ENCODE measurements at places on chromosomes 3 and 15.

DNA sequence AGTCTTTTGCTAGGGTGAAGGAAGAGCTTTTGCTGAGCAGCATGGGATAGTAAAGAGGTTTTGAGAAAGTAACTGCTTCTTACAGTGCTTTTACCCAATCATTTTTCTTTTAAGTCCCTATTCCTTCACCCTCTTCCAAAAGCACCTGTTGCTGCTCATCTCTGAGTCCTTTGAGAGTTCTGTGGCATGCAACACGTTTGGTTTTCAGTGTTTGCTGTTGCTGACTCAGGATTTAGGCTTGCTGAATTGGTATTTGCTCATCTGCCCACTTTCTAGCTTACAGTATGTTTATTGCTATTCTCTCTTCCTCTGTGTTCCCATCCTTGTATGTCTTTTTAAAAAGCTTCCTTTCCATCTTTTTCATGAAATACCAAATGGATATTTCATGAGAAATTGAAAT is 55.9 kb upstream of the THRB start:
- DNase-seq, result no peak

GRCh38 chr3:183253528-183254486 is 754 bp downstream of the B3GNT5 start:
- DNase-seq, result no peak

- no peak for DNase-seq
These were observed 253.4 kb upstream of the LRRC3B start for GRCh38 chr3:26369133-26369532.

DNA sequence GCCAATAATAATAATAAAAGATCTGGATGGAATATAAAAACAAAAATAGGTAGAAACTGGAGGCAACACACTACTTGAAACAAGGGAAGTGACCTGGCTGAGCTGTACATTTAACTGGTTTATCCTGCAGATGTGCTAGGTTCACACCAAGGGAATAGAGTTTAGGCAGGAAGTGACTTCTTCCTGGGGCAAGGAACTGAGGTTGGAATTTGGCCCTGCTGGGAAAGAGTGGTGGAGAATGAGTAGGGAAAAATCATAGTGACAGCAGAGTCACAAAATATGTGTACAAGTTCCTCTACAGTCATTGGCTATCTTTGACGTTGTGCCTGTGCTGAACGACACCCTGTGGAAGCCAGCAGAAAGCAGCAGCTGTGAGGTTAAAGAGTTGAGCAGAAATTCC is 44.1 kb downstream of the ARHGAP11B start:
- no peak for DNase-seq

DNA sequence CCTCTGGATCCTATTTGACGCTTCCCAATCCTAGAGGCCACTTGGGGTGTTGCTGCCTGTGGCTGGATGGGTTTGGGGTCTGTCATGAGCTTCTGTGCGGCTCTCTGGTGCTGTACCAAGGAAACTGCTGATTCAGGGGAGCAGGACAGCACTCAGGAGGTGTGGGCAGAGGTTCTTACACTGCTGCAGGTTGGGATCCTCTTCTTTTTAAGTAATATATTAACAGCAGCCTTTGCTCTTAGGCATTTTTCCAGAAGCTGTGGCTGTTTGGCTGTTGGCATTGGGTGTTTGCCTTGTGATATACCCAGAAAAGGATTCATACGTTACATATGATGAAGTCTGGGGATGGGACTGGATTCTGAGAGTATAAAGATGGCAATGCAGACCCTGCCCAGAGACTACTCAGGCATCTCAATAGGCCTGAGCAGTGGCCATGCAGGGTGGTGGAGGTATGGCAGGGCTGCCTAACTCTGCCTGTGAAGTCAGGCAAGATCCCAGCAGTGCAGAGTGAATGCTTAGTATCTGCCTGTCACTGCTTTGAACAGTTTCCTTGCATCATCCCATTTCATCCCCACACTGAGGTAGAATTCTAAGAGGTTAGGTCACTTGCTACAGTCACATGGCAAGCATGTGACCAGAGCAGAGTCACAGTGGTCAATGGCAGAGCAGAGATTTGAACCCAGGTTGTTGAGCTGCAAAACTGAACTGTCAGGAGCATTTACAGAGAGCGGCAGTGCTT is 3.9 kb downstream of the ABHD6 start:
- no peak for DNase-seq

GRCh38 chr3:43998370-43998835 is 243.3 kb upstream of the TOPAZ1 start:
- no peak for DNase-seq

- DNase-seq, result no peak
These were observed 238.7 kb downstream of the CHST2 start for GRCh38 chr3:143358155-143358792.

DNA sequence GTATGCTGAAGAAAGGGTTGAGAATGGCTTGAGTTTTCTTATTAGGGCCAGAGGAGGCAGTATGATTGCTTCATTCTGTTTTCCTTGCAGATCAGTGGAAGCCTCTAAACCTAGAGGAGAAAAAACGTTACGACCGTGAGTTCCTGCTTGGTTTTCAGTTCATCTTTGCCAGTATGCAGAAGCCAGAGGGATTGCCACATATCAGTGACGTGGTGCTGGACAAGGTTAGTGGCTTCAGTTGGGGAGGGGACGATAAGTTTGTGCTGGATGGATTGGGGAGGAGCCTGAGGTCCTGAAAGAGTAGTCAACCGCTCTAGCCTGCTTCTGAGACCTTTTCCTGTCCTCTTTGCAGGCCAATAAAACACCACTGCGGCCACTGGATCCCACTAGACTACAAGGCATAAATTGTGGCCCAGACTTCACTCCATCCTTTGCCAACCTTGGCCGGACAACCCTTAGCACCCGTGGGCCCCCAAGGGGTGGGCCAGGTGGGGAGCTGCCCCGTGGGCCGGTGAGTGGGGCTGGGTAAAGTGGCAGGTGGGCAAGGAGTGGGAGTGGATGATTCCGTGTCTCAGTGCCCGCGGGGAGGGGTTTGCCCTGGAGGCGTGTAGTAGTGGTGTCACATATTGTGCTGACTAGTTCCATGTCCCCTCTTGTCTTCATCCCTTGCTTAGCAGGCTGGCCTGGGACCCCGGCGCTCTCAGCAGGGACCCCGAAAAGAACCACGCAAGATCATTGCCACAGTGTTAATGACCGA is 8.5 kb downstream of the EIF4G1 start:
- DNase-seq, result no peak

DNA sequence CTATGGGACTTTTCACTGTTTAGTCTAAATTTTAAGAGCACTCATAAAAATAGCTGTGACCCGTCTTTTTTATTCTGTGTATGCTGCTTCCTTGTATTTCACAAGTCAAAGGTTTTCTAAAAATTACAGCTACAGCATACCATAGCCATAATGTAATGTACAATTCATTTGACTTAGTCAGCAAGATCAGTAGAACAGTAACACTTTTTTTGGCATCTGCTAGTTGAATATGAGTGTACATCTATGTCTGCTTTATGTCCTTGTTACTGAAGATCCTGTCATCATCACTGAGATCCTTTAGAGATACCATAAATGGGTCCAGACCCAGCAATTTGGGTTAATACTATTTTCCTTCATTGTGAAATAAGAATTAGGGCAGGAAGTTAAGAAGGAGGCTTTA is 42.2 kb downstream of the CMSS1 start:
- DNase-seq, result peak; percentile 72

DNA sequence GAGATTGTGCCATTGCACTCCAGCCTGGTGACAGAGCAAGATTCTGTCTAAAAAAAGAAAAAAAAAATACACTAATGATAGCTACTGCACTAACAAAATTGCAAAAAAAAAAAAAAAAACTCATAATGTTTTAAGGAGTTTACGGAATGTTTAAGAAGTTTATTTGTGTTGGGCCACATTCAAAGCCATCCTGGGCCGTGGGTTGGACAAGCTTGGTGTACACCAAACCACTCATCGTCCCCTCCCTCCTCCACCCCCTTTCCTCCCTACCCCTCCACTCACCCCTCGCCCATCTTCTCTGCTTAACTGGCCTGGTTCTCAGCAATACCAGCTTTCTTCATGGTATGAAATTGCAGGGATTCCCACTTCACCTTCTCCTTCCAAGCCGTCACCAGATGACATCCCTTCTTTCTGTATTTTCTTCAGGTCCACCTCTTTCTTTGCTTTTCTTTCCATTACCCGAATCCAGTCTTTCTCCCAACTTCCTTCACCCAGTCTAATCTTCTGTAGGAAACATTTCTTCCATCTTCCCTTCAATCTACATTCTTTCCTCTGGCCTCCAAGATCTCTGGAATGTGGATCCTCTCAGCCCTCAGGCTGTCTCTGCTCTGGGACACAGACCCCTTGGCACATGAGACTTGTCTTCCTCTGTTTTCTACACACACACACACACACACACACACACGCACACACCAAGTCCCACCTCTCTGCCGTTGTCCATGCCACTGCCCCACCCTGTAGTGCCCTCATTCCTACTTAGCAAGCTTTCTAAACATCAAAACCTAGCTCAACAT is 3.5 kb upstream of the MESP1 start:
- no peak for DNase-seq

DNA sequence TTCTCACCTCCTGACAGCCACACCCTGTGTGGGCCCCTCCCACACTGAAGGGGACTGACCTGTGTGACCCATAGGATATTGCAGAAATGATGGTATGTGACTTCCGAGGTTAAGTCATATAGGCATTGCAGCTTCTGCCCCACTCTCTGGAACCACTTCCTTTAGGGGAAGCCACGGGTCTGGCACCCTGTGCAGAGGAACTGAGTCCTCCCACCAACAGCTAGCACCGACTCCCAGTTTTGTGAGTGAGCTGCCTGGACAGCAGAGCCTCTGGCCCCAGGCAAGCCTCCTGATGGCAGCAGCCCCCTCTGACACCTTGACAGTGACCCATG is 24.6 kb upstream of the SLC6A6 start:
- no peak for DNase-seq

DNA sequence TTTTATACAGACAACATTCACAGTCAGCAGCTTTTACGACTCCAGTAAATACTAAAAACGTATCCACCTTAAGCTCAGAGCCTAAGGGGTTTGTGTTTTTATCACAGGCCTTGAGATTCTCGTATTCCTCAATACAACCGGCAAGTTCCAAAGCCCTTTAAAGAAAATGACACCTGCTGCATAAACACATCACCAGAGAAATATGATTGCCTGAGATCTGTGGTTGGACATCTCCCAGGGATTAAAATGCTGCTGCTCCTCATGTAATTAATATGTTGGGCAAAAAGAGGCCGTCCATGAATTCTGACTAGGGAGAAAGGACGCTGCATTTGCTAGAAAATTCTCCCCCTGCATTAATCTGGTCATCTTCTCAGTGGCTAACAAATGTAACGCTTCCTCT is 544.8 kb downstream of the MAGI1 start:
- DNase-seq, result no peak

- no peak for DNase-seq
These were observed 278.0 kb downstream of the FOXP1 start for GRCh38 chr3:71305231-71306206.

GRCh38 chr3:162302983-162303624 is 806.5 kb downstream of the OTOL1 start:
- no peak for DNase-seq

- no peak for DNase-seq
These were observed 72.7 kb downstream of the DTWD1 start for GRCh38 chr15:49693498-49693897.

- no peak for DNase-seq
These were observed 26.8 kb downstream of the NFKBIZ start for GRCh38 chr3:101876142-101876541.

DNA sequence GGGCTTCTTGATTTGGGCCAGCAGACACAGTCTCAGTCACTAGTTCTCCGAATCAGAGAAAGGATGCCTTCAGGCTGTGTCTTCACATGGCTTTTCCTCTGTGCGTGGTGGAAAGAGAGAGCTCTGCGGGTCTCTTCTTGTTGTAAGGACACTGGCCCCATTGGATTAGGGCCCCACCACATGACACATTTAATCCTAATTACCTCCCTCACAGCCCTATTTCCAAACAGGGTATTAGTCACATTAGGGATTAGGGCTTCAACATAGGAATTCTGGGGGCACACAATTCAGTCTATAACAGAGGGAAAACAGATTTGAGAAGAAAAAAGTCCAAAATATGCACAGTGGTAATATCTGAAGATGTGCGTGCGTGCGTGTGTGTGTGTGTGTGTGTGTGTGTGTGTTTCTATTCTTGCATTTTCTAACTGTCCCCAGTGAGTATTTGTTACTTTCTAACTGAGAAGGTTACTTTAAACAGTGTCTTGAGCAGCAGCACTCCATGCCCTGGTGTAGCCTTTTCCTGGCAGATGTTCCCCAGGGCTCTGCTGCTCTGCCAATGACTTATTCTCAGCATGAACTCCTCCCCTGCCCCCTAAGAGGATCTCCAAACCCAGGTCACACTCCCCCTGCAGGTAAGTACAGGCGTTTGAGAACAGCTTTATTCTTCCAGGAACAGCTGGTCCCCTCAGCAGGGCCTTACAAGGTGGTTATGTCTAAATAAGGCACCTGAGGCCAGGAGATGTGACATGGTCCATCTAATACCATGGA is 72.9 kb downstream of the RPL39L start:
- peak; percentile 59 for DNase-seq

GRCh38 chr3:27637346-27637995 is 84.7 kb downstream of the EOMES start:
- no peak for DNase-seq

DNA sequence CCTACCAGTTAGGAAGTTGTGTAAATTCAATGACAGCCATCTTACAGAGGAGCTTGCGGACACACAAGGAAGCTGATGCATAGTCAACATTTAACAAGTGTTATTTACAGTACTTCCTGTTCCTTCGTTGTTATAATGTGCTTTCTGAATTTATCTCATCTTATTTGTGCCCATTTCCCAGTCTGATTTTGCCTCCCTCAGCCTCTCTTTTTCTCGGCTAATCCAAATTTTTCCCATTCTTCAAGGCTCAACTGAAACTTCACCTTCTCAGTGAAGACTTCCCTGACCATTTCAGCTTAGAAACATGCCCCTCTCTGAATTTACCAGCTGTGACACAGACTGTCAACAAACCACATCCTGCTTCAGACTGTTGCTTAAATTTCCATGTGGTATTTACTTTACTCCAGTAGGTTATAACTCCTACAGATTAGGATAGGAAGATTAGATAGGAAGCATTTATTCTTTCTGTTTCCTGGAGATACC is 55.7 kb upstream of the CP start:
- peak; percentile 16 for DNase-seq

DNA sequence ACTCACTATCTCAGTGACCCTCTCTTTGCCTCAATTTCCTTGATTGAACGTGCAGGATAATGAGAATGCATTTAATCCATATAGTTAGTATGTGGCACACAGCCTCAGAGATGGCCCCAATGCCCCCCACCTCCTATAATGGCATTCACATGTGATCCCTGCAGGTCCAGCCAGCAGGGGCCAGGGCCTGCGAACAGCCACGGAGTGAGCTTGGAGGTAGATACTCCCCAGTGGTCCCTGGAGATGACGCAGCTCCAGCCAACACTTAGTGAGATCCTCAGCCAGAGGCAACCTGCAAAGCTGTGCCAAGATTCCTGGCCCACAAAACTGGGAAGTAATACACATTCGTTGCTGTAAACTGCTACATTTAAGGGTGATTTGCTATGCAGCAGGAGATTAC is 184.9 kb upstream of the NSMCE3 start:
- DNase-seq, result no peak

- DNase-seq, result no peak
These were observed 340.2 kb downstream of the LRRC3B start for GRCh38 chr3:26962492-26963360.

- DNase-seq, result no peak
These were observed 55.1 kb downstream of the RBMS3 start for GRCh38 chr3:29335943-29336342.

GRCh38 chr15:58258501-58259292 is 120.5 kb downstream of the AQP9 start:
- DNase-seq, result peak; percentile 57

Measured in RWPE1 (cell line).